Urinary bladder (tissue), 4 donors: ENCODE measurements at places on chromosomes 3 and 15. TPM values are rescaled to one million over a fixed set of nuclear protein-coding genes. Genes with fewer than 3 reads are reported as not detected.

DNA sequence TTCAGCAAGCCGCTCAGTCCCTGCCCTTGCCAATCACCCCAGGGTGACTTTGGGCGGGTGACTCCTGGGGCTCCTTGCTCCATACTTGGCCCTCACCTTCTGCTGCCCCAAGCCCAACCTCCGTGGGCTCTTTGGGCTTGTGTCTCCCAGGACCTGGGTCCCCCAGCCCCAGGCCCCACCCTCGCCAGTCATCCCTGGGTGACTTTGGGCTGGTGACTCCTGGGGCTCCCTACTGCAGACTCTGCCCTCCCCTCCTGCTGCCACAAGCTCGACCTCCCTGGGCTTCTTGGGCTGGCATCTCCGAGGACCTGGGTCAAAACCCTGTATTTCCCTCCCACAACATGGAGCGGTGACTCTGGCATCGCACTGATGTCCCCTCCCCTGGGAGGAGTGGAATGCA, 151.5 kb downstream of the GOLGA6L4 start:
- no peak for DNase-seq

GRCh38 chr3:5051772-5052171, 70.3 kb upstream of the ARL8B start:
- DNase-seq = no peak

- no peak for DNase-seq
Observed at GRCh38 chr3:183260167-183260904, 7.3 kb downstream of the B3GNT5 start.

The PARP15 gene
- total RNA-seq = 1.3 TPM

The ARHGAP31 gene
- total RNA-seq = 16.1 TPM

DNA sequence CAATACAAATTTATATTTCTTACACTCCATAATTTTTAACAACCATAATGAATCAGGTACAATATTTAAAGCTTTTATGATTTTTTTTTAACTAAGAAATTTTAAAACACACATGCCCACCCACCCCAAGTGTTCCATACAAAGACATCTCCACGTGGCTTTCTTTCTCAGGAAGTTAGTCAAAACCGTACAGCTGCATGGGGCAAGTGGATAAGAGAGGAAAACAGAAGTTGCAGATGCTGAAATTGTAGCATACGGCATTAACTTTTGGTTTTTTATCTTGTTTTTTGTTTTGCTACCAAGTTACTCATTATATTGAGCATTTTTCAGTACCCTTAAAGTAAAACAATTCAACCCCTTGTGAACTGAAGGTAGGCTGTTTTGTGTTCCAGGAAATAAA, 14.8 kb downstream of the GNB4 start:
- DNase-seq = no peak

- no peak for DNase-seq
Observed at GRCh38 chr15:92803852-92804609, 96.1 kb upstream of the CHD2 start.

DNA sequence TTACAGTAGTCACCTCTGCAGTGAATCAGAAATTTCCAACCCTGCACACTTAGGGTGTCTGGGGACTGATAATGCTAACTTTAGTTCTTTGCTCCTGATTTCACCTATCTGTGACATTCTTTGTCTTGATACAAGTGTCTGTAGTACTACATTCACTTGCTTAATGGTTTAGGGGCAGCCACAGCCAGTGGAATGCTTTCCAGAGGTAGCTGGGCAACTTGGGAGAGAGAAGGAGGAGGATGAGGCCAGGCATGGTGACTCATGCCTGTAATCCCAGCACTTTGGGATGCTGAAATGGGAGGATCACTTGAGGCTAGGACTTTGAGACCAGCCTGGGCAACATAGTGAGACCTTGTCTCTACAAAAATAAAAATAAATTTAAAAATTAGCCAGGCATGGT, 8.5 kb downstream of the BAHD1 start:
- no peak for DNase-seq

The CNTN3 gene
- total RNA-seq = 27.1 TPM

DNA sequence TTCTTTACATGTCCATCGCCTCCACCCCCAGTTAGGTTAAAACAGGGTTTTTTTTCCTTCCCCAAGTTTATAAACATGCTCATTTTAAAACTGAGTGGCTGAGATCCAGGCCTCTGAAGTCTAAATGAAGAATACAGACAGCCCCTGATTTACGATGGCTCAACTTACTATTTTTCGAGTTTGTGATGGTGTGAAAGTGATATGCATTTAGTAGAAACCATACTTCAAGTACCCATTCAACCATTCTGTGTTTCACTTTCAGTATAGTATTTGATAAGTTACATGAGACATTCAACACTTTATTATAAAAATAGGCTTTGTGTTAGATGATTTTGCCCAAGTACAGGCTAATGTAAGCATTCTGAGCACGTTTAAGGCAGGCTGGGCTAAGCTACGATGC, 30.5 kb upstream of the GNB5 start:
- no peak for DNase-seq

The MCF2L2 gene
- total RNA-seq = 3.6 TPM

The ISLR gene
- 110 TPM for total RNA-seq

DNA sequence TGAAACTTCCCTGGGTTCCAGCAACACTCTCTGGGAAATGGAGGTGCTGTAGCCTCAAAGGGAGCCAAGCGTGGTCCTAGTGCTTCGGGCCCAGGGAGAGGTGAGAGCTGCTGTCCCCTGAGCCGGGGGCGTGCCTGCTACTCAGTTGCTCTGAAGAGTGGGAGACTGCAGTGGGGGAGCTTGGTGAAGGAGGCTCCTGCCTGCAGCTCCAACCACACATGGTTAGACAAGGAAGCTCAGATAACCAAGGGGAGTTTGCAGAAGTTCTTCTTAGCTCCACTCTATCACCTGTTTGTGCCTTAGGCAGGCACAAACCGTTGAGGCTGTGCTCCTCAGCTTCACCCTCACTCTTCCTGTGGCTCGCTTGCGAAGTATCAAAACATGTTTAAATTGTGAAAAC, 53.6 kb upstream of the TRPM1 start:
- no peak for DNase-seq

The OIP5 gene
- 6.1 TPM for total RNA-seq

DNA sequence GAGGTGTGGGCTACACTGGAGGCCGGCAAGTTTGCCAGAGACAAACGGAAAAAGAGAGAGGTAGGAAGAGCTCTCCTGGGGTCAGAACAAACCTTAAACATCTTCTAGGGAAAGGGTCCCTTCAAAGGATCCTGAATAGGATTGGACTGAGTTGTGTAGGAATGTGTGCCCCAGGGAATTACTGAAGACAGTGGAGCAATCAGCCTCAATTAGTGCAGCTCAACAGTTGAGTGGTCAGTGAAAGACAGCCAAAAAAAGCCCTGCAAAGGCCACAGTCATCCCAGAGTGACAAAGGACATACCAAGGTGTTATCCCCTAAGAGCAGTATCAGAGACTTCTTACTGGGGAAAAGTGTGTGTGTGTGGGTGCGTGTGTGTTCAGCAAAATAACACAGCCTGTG, 70.3 kb downstream of the NUP210 start:
- no peak for DNase-seq

GRCh38 chr3:128784843-128785242, 58.9 kb downstream of the RAB7A start:
- DNase-seq = no peak

GRCh38 chr15:75739791-75740190, 27.1 kb upstream of the CSPG4 start:
- DNase-seq = no peak

DNA sequence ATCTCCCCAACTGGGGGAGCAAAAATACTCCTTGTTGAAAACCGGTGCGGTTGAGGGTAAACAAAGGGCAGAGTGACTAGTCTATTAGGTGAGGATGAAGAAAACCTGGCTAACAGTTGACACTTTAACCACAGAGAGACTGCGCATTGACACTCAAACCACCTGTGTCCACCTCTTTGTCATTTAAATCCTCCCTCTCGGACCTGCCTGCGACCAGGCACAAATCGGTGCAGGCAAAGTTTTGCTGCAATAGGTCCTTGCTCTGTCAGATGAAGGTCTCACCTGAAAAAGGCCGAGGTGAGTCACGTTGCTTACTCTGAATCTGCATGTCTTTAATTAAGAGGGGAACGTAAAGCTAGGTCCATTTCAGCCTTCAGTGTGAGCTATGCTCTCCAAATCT, 494.1 kb upstream of the DPPA4 start:
- no peak for DNase-seq

The SMAD6 gene
- 31.1 TPM for total RNA-seq

DNA sequence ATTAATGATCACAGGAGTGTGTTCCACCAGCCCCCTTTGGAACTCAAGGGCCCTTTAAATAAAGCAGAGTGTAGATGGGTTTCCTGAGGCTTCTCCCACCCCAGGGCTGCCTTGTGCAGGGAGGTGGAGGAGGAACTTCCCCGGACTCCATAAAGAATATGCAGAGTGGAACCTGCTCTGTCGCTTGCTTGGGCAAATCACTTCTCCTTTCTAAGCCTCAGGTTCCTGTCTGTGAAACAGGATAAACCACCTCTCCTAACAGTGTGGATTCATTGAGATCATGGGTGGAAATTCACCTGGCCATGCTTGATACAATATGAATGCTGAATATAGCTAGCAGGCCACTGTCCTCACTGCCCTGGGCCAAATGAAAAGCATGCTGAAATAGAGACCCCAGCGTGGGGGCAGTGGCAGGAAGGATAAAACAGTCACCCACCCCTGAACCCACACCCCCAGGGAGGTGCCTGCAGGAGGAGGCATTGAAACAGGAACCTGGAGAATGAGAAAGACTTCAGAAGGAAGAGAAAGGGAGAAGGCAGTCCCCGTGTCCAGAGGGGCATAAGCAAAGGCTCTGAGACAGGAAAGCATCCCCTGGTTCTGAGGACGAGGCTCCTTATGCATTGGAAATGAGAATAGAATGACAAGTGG, 41.1 kb upstream of the CHRNB4 start:
- no peak for DNase-seq

- DNase-seq = no peak
Observed at GRCh38 chr3:176919836-176920765, 277.2 kb downstream of the TBL1XR1 start.

GRCh38 chr15:92018535-92019239, 165.2 kb downstream of the SLCO3A1 start:
- no peak for DNase-seq

The P2RY13 gene
- 2.3 TPM for total RNA-seq

The ACTL6A gene
- total RNA-seq = 54.9 TPM

DNA sequence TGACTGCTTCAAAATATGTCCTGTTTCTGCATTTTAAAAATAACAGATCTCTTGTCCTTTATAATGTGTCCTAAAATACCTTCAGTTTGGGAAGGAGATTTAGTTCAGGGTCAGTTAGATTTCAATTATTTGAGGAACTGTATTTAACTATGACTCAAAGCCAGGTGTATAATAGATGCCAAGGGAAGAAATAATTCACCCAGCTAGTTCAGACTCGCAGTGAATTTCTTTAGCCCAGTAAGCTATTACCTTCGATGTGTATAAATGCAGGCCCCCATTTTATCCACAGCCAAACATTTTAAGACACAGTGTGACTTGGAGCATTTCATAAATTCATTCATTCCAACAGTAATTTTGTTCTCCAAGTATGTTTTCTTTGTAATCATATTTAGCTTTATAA, 458.0 kb downstream of the ZNF385D start:
- no peak for DNase-seq

GRCh38 chr3:197950677-197951061, 679 bp downstream of the RPL35A start:
- DNase-seq = no peak

The SPTSSB gene
- 74.9 TPM for total RNA-seq

DNA sequence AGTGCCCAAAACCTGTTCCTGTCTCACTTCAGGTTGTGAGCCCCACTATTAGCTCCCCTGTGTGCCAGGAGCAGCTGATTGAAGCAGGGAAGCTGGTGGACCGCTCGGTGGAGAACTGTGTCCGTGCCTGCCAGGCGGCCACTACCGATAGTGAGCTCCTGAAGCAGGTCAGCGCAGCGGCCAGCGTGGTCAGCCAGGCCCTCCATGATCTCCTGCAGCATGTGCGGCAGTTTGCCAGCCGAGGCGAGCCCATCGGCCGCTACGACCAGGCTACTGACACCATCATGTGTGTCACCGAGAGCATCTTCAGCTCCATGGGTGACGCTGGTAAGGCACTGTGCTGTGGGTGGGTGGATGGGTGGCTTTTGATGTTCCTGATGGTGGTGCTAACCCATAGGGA, 334.1 kb upstream of the TPM1 start:
- no peak for DNase-seq

The ITGA11 gene
- 16.6 TPM for total RNA-seq

The CCR1 gene
- 7.7 TPM for total RNA-seq

DNA sequence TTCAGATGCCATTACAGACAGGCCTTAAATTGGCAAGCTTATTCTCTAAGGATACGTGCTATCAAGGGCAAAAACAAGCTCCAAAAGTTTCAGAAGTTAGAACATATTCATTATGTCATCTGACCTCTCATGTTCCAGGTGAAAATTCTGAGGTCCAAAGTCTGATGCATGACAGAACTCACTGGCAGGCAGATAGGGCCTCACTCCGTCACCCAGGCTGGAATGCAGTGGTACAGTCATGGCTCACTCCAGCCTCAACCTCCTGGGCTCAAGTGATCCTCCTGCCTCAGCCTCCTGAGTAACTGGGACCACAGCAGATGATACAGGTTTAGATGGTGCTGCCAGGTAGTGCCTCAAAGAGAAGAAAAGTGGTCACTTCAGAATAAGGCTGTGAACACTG, 15.5 kb downstream of the MRPS25 start:
- DNase-seq = no peak

GRCh38 chr3:70744536-70744935, 432.1 kb upstream of the MDFIC2 start:
- DNase-seq = no peak

DNA sequence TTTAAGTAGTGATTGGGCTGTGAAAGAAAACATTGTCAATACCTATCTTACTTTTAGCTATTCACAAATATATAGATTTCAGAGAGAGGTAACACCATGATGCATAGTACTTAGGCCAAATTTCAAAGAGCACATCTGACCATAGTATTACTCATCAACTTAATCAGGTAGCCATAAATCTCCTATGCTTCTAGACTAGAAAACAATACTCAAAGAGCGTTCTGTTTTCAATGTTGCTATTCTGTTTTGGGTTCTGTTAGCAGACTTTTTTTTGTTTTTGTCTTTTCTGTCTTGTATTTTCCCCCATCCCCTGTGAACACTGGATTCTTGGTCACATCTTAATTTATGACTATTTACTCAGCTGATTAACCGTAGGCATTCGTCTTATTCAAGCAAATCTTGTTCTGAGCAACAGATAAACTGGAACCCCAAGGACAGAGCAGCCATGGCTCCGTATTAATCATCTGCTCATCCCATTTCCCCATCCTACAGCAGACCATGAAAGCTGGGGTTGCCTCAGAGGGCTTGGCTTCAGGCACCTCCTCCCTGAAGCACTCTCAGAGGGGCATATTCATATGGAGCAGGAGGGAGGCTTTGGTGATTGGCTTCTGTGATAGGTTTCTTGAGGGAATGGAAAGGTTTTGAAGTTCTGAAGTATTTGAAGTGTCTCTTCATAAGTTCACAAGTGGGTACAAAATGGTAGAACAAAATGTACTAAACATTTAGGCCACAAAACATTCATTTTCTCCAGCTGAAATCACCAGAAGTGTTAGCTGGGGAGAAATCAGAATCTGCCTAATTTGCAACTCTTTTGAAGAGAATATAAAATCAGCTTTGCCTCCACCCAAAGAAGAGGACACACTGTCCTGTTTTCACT, 105.3 kb downstream of the TNIK start:
- DNase-seq = no peak

GRCh38 chr15:60385620-60386552, 11.9 kb downstream of the ANXA2 start:
- no peak for DNase-seq
